Activated CD8-positive, alpha-beta memory T cell treated with anti-CD3 and anti-CD28 coated beads, Interleukin-2, amount 10 ng/mL, durations not matched to agents 7 days and 5 days (primary cell): ENCODE measurements at places on chromosomes 5 and 9. TPM values are rescaled to one million over a fixed set of nuclear protein-coding genes. Genes with fewer than 3 reads are reported as not detected.
A peak's percentile ranks its signal among the peaks of the same experiment; 100 is the strongest.

GRCh38 chr5:180825768-180826525, 23.3 kb upstream of the MGAT1 start:
- H3K36me3 ChIP-seq = peaks cover 21% of the 10 kb centered on the region
- no peak overlapping the region for H3K4me3 ChIP-seq
- peaks cover 26% of the 10 kb centered on the region for H3K4me1 ChIP-seq
- no peak overlapping the region for H3K27ac ChIP-seq
- no peaks in the 10 kb centered on the region for H3K27me3 ChIP-seq

GRCh38 chr5:108836492-108836891, 88.8 kb downstream of the FER start:
- H3K27ac ChIP-seq = no peak overlapping the region
- DNase-seq = no peak
- no peaks in the 10 kb centered on the region for H3K4me1 ChIP-seq
- H3K27me3 ChIP-seq = no peaks in the 10 kb centered on the region
- no peak overlapping the region for H3K4me3 ChIP-seq
- peaks cover 3% of the 10 kb centered on the region for H3K36me3 ChIP-seq

- DNase-seq = no peak
- H3K27me3 ChIP-seq = no peaks in the 10 kb centered on the region
- H3K4me3 ChIP-seq = no peak overlapping the region
- no peak overlapping the region for H3K27ac ChIP-seq
These were observed 664 bp upstream of the IL11RA start for GRCh38 chr9:34651321-34651720.

GRCh38 chr9:14209399-14210345, 104.3 kb downstream of the NFIB start:
- H3K4me1 ChIP-seq = no peaks in the 10 kb centered on the region
- DNase-seq = no peak
- H3K27me3 ChIP-seq = no peaks in the 10 kb centered on the region
- H3K4me3 ChIP-seq = no peak overlapping the region
- H3K27ac ChIP-seq = no peak overlapping the region

GRCh38 chr5:27093279-27093678, 54.9 kb upstream of the CDH9 start:
- H3K27ac ChIP-seq = no peak overlapping the region
- H3K4me1 ChIP-seq = no peaks in the 10 kb centered on the region
- no peak overlapping the region for H3K4me3 ChIP-seq
- DNase-seq = no peak

DNA sequence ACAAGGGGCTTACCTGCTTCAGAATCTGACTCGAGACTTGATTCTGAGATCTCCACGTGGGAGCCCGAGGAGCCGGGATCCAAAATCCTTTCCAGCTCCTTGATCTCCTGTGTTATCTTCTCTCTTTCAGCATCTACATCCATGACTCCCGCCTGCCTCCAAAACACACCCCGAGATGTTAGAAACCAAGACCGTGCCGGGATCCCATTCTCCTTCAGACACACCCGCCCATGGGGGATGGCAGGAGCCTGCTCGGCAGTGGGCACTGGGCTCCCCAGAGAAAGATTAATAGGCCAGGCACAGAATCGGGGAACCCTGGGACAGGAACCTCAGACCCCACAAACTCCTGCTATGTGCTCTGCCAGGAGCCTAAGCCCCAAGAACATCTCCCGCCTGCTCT, 1.7 kb downstream of the SNAPC4 start:
- no peaks in the 10 kb centered on the region for H3K27me3 ChIP-seq
- DNase-seq = no peak
- peak overlapping the region; percentile 74 for H3K27ac ChIP-seq
- peak overlapping the region; percentile 86 for H3K4me3 ChIP-seq
- H3K4me1 ChIP-seq = peaks cover 31% of the 10 kb centered on the region

DNA sequence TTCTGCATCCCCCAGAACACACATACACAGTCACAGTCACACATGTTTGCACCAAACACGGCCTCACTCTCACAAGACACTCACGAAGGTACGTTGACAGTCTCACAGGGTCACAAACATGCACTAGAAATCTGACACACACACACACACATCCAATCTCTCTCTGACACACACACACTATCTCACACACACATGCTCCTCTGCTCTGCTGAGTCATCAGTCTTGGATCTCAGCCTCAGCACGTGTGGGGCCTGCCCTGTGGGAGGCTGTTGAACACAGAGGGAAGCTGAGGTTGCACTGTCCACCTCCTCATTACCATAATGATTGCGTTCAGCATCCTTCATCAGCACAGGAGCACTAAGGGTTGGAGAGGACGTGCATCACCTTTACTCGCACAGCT, 188.8 kb downstream of the MTRR start:
- no peak overlapping the region for H3K4me3 ChIP-seq
- H3K36me3 ChIP-seq = no peaks in the 10 kb centered on the region
- H3K27me3 ChIP-seq = no peaks in the 10 kb centered on the region

The CDC20B gene
- total RNA-seq = 0.75 TPM

The INSL6 gene
- total RNA-seq = not detected

The EPB41L4B gene
- 0.23 TPM for total RNA-seq

The PRDM9 gene
- not detected for total RNA-seq

The BRD8 gene
- total RNA-seq = 86.7 TPM

The C9orf57 gene
- total RNA-seq = not detected

The LCN9 gene
- not detected for total RNA-seq

The PBX3 gene
- 20.7 TPM for total RNA-seq

The CCDC192 gene
- not detected for total RNA-seq

The CTNNAL1 gene
- total RNA-seq = 18.8 TPM

The CA9 gene
- total RNA-seq = 0.21 TPM

The TAF1L gene
- total RNA-seq = not detected
